ENCODE measurements at places on chromosomes 16 and 17.
A peak's percentile ranks its signal among the peaks of the same experiment; 100 is the strongest.

- no peak for DNase-seq
These were observed 75.7 kb upstream of the BRD7 start for GRCh38 chr16:50444526-50444925.

DNA sequence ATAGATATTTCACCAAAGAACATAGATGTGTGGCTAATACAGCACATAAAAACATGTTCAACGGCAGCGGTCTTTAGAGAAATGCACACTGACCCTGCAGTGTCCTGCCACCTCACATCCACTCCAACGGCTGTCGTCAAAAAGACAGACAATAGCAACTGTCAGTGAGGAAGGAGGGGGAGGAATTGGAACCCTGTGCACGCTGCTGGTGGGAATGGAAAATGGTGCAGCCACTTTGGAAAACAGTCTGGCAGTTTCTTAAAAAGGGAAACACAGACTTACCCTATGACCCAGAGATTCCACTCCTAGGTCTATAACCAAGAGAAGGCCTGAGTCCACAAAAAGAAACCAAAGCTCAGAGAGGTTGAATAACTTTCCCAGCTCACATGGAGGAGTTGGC lies 7.7 kb downstream of the CEP295NL start:
- DNase-seq, result no peak

GRCh38 chr17:76104896-76105231 lies 1.3 kb upstream of the EXOC7 start:
- DNase-seq, result no peak

DNA sequence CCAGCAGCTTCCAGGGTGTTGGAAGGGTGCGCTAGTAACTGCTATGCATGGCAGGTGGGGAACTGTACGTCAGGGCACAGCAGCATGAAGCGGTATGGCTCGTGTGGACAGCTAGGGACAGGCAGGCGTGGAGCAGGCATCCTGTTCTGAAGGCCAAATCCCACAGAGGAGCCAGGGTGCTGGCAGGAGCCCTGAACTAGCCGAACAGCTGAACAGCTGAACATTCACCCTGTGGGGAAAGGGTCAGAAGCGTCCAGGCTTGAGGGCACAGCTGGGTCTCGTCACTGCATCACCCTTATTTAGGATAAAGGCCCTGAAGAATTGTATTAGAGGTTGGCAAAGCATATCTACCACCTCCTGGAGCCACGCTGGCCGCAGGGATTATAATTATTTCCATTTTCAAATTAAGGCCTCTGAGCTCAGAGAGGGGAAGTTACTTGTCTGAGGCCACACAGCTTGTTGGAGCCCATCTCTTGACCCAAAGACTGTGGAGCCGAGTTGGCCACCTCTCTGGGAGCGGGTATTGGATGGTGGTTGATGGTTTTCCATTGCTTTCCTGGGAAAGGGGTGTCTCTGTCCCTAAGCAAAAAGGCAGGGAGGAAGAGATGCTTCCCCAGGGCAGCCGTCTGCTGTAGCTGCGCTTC lies 3.3 kb upstream of the STH start:
- no peak for DNase-seq

GRCh38 chr17:81644976-81645952 lies 8.3 kb downstream of the TSPAN10 start:
- DNase-seq, result no peak

DNA sequence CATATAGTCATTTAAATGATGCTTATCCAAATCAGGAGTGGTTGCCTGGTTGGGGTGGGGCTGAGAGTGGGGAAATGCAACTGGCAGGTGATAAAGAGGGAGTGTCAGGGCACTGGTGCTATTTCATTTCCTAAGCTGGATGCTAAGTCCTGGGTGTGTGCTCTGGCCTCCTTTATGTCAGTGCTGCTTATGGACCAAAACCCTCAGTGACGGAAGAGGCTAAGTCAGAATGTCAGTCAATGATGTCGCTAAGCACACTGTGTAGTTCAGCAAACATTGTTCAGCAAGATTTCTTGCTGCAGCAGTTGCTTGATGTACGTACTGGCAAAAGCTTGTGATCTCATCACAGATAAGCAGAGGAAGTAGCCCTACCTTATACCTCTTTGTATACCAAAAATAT lies 16.4 kb upstream of the FLCN start:
- DNase-seq, result no peak

DNA sequence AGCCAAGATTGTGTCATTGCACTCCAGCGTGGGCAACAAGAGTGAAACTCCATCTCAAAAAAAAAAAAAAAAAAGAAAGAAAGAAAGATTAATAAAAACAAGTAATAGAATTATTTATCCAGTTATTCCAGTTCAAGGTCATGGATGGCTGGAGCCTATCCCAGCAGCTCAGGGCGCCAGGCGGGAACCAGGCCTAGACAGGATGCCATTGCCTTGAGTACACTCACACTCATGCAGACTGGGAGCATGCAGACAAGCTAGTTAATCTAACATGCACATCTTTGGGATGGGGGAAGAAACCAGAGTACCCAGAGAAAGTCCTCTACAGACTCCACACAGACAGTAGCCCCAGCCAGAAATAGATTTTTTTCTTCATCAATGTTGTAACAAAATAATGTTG lies 17.9 kb downstream of the PDP2 start:
- DNase-seq, result no peak

GRCh38 chr17:19361326-19361725 lies 1.2 kb downstream of the B9D1 start:
- DNase-seq, result no peak

DNA sequence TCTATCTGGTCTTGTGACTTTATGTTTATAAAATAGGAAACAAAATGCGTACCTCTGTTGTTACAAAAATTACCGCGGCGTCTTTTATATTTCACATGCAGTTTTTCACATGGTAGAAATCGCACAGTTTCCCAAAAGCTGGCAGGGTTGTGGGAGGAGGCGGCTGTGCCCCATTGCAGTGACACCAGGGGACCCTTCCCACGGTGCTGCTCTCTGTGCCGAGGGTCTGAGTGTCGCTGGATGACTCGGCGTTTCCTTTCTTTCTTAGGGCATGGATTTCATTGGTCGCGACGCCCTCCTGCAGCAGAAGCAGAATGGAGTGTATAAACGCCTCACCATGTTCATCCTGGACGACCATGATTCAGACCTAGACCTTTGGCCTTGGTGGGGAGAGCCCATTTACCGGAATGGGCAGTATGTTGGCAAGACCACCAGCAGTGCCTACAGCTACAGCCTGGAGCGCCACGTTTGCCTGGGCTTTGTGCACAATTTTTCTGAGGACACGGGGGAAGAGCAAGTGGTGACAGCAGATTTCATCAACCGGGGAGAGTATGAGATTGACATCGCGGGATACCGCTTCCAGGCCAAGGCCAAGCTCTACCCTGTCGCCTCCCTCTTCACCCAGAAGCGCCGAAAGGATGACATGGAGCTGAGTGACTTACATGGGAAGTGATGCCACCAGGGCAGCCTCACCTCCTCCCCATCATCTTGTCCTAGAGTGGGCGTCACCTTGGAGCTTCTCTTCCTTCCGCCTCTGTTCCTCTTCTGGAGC lies 17.2 kb upstream of the CLEC18C start:
- DNase-seq, result no peak

GRCh38 chr16:68475071-68475470 lies 26.8 kb upstream of the SMPD3 start:
- no peak for DNase-seq

DNA sequence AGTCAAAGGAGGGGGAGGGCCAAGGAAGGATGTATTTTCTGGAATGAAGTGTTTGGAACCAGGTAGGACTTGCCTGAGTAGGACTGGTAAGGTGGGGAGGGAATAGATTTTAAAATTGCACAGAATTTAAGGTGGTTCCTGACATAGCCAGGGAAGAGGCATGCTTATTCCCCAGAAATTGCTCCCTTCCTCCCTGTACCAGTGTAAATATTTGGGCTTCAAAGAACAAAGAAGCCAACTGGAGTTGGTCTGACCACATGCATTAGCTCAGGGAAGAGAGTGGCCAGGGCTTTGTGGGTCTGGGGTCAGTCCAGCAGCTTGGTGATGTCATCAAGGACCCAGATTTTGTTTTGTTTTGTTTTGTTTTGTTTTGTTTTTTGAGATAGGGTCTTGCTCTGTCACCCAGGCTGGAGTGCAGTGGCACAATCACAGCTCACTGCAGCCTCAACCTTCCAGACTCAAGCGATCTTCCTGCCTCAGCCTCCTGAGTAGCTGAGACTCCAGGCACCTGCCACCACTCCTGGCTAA lies 9.3 kb upstream of the MRTFB start:
- no peak for DNase-seq

- DNase-seq, result no peak
These were observed 25.2 kb upstream of the TNS4 start for GRCh38 chr17:40526668-40527067.

GRCh38 chr16:47970291-47970931 lies 185.4 kb downstream of the ABCC12 start:
- DNase-seq, result peak; percentile 26

- DNase-seq, result no peak
These were observed 69.8 kb upstream of the RPH3AL start for GRCh38 chr17:422196-422930.

Measured in HS-27A (cell line).